ENCODE measurements at places on chromosomes 2 and 18.

- no peak for DNase-seq
Measured at GRCh38 chr2:73832930-73833329, 4.2 kb downstream of the STAMBP start.

GRCh38 chr2:18467749-18468360 lies 92.6 kb downstream of the RDH14 start:
- DNase-seq = no peak

GRCh38 chr2:152406836-152407161 lies 71.8 kb downstream of the FMNL2 start:
- DNase-seq = no peak

DNA sequence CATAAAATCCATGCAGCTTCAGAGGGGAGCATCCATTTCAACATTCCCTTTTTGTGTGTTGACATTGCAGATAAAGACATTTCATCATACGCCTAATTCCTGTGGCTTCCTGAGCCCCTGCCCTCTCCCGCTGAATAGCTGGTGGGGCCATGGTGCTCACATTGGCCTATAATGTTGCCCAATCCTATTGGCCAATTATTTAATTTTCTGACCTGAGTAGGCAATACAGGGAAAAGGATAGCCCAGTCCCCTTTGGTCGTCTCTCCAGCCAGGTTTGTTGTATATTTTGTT lies 163.8 kb upstream of the MYCN start:
- no peak for DNase-seq

DNA sequence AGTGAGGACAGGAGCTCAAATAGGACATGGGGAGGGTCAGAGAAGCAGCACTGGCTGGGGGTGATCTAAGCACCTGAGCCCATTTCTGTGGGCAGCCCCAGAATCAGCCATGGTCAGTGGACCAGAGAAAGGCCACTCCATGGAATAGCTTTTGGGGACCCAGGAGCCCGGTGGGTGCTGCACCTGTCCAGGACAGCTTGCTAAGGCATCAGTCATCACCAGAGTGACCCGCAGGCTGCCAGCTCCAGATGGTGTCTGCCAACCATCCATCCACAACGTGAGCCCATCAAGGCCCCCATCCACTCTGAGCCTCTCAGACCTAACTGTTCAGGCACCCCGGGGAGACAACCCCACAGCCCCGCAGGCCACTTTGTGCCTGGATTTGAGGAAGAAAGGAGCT lies 23.6 kb upstream of the COL6A3 start:
- no peak for DNase-seq

- DNase-seq = peak; percentile 92
Measured at GRCh38 chr2:12169721-12170120, 423.3 kb downstream of the LPIN1 start.

- DNase-seq = no peak
Measured at GRCh38 chr2:170533156-170533555, 182.0 kb upstream of the SP5 start.

GRCh38 chr2:29009270-29009669 lies 28.2 kb downstream of the TOGARAM2 start:
- no peak for DNase-seq

- no peak for DNase-seq
Measured at GRCh38 chr18:12377556-12378197, 650 bp upstream of the AFG3L2 start.

- DNase-seq = no peak
Measured at GRCh38 chr2:15674637-15675455, 83.2 kb downstream of the DDX1 start.

- no peak for DNase-seq
Measured at GRCh38 chr2:106076941-106077340, 117.2 kb downstream of the UXS1 start.

GRCh38 chr18:76491776-76492668 lies 3.0 kb downstream of the ZNF516 start:
- DNase-seq = peak; percentile 52

DNA sequence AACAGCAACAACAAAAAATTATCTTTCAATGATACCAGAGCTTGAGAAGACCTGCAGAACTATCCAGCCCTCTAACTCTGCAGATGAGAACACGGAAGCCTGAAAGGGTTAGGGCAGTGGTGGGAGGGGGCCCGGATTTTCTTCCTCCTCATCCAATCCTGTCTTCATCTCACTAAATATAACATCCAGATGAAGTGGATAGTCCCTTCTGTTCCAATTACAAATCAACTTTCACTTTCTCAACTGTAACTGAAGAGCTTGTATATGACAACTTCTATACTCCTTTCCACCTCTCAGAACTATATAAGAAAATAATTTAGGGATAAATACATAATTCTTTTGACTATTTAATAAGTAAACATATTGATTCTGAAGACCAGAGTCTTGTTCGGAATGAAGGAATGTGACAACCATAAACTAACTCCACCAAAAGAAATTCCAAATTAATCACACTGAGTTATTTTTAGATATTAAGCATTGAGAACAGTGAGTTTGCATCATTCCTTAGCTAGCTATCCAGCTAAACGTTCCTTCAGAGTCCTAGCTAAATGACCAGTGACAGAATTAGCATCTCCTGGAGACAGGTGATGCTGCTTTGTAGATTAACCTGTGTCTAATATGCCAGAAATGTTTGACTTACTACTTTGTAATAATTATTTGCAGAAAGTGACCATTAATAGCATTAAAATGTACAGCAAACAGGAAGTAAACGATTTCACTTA lies 32.7 kb downstream of the SFT2D3 start:
- DNase-seq = peak; percentile 13

GRCh38 chr2:117801826-117802225 lies 12.7 kb upstream of the DDX18 start:
- DNase-seq = peak; percentile 55

GRCh38 chr2:223586261-223586660 lies 15.9 kb downstream of the SCG2 start:
- DNase-seq = peak; percentile 52

GRCh38 chr2:56266761-56267414 lies 83.1 kb downstream of the CCDC85A start:
- no peak for DNase-seq

GRCh38 chr2:196086517-196087368 lies 18.1 kb upstream of the DNAH7 start:
- DNase-seq = no peak

GRCh38 chr18:13471198-13471845 lies 252.8 kb downstream of the LDLRAD4 start:
- DNase-seq = no peak

DNA sequence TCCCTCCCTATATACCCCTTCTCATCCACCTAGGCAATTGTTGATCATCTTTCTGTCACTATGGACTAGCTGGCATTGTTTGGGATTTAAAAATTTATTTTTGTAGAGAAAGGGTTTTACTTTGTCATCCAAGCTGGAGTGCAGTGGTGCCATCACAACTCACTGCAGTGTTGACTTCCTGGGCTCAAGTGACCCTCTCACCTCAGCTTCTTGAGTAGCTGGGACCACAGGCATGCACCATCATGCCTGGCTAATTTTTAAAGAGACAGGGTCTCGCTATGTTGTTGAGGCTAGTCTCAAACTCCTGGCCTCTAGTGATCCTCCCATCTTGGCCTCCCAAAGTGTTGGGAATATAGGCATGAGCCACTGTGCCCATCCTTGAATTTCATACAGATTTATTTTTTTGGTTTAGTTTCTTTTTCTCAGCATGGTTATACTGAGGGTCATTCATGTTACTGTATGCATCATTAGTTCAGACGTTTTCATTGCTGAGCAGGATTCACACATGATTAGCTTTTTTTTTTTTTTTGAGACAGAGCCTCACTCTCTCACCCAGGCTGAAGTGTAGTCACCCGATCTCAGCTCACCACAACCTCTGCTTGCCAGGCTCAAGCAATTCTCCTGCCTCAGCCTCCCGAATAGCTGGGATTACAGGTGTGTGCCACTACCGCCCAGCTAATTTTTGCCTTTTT lies 8.6 kb upstream of the PCARE start:
- no peak for DNase-seq

- DNase-seq = peak; percentile 58
Measured at GRCh38 chr2:196719110-196719872, 79.8 kb downstream of the CCDC150 start.

GRCh38 chr2:5070257-5070656 lies 621.9 kb upstream of the SOX11 start:
- DNase-seq = no peak

GRCh38 chr18:70072678-70073077 lies 125.0 kb upstream of the CD226 start:
- no peak for DNase-seq

DNA sequence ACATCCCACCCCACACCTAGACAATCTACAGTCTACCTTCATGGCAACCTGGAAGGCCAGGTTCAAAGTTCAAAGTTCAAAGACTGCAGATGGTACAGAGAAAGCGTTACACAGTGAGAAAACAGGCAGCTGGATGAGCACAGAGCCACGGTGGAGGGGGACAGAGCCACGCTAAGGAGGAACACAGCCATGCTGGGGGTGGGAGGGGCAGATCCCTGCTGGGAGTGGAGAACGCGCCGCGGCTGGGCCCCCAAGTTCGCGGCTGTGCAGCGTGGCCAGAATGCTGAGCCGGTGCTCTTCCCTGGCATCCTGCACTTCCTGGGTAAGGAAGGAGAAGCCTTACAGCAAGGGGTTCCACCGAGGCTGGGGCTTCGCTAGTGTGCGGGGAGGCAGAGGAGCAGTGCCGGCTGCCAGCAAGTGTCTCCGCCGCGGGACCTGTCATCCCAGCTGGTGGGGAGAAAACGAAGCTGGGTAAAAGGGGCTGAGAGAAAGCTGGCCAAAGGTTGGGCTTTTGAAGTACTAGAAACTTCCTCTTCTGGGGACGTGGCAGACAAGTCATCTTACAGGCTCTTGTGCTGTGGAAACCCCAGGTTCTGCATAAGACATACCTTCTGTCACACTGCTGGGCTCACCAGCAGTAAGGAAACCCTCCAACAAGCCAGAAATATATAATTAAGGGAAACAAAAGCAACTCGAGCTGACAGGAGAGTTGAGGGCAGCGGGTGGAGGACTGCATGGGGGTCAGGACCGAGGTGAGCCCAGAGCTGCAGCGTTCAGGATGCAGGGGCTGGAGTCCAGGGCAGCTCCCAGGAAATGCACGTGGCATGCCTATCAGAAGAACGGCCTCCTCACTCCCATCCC lies 115.5 kb downstream of the HDAC4 start:
- no peak for DNase-seq

DNA sequence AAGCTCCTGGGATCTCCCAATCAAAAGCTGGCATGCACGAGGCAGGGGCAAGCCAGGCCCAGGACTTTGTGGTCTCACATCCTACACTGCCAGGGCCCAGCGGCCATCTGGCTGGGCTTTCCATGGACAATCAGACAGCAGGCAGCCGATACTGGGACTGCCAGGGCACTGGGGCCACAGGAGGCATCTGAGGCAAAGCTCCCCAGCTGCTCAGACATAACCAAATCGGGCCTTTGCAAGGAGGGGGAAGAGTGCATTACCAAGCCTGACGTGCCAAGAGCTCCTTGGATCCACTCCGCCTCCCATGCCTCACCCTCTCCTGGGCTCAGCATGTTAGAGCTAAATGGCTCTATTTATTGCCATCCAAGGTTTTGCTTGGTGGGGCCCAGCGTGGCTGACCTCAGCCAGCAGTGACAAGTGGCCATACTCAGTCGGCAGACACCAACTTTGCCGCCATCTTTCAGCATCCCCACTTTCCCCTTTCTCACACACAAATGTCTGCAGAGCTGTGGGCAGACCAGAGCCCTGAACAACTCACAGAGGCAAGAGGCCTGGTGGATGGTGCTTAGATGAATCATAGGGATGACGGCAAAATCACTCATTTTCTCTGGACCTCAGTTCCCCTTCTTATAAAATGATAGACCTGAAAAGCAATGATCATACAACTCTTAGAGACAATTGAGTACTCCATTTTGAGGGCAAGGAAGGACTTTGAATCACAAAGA lies 200.8 kb downstream of the TTC32 start:
- no peak for DNase-seq

DNA sequence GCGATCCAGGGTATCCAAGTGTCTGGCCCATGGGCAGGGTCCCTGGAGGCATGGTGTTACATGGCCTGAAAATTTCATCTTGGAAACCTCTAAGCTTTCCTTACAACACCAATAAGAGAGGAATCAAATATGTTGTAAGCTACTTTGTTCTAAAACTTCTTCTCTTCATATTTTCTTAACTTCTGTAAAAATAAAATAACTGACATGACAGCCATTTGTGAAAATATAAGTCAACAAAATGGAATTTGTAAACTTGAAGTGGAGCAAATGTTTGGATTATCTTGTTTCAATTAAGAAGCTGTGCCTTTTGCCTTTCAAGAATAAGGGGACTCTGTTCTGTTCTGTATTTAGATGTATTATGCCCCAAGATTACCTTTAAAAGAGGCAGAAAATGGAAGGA lies 319.7 kb downstream of the LPIN1 start:
- no peak for DNase-seq

DNA sequence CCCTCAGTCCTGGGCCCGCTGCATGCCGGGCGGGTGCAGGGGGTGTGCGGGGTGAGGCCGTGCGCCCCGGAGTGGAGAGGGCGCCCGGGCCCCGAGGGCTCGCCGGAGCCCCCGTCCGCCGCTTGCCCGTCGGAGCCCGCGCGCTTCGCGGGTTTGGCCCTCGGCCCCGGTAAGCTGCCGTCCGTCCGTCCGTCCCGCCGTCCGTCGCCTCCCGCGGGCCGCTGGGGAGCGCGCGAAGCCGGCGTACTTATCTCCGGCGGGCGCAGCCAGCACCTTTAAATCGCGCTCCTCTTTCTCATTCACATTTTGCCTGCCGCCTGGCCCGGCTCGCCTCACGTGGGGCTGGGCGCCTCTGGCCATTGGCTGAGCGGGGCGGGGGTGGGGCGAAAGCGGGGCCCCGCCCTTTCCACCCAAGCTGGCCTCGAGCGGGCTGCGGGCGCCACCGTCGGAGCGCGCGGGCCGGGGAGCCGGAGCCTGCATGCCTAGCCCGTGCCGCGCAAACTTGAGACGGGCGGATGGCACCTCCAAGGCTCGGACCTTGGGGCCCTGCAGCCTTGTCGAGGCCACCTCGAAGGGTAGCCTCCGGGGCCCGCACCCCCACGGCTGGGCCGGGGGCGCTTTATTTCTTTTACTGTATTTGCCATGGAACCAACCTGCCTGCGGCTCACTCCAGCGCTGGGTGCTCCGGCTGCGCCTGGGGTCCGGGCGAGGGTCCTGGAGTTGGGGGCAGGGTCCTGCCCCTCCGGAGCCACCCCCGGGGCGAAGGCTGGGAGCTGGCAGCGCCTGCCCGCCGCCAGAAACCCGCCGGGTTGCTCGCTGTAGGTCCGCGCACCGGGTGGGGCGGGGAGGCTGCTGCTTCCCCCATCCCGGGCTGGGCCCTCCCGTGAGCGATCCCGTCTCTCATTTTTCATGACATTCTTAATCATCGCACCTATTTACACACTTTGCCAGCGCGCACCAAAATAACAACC lies at the start of gene GBX2:
TSS of gene GBX2 (minus strand) at position 277 of the 971 bp plus-strand sequence. CDS start 415 bp downstream, outside the sequence.
- peak; percentile 67 for DNase-seq

DNA sequence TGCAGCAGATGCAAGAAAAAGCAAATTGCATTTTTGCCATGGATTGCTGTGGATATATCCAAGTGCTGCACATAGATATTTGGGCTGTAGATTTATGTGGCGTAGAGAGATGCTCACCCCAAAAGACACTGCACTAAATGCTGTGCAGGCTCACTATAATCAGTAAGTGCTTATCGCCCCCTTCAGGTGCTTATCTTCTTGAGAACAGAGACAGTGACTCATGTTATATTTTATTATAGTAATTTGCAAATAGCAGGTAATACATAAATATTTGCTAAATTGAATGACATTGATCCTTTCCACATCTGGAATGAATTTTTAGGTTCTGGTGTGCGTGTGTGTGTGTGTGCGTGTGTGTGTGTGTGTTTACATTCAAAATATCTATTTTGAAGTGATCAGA lies 36.8 kb upstream of the PLEKHM3 start:
- peak; percentile 38 for DNase-seq

Data from EL (cell line).